ENCODE measurements at places on chromosomes 2 and 18. TPM values are rescaled to one million over a fixed set of nuclear protein-coding genes. Genes with fewer than 3 reads are reported as not detected.

GRCh38 chr18:34942975-34943374 lies 98.2 kb upstream of the MAPRE2 start:
- no peak for DNase-seq
- H3K4me3 ChIP-seq, result no peak overlapping the region
- H3K27ac ChIP-seq, result no peak overlapping the region
- H3K36me3 ChIP-seq, result no peaks in the 10 kb centered on the region
- no peaks in the 10 kb centered on the region for H3K4me1 ChIP-seq
- no peaks in the 10 kb centered on the region for H3K27me3 ChIP-seq

DNA sequence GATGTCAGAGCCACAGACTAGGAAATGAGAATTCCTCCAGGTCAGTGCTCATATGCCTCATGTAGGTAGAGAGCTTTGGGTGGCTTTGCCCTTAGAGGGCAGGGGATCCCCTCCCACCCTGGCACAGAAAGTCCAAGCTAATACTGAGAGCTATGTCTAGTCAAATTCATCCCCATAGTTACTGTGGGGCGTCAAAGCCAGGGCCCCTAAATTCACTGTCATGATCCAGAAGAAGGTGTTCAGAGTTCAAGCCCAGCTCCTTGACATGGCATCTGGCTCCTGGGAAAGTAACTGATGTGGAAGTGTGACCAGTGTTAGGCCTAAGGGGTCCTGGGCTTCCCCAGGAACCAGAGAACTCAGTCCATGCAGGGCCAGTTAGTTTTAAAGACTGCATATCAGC lies 1.8 kb downstream of the THNSL2 start:
- no peak for DNase-seq
- H3K27me3 ChIP-seq, result no peaks in the 10 kb centered on the region
- no peak overlapping the region for H3K27ac ChIP-seq
- H3K4me3 ChIP-seq, result no peak overlapping the region
- no peaks in the 10 kb centered on the region for H3K4me1 ChIP-seq

DNA sequence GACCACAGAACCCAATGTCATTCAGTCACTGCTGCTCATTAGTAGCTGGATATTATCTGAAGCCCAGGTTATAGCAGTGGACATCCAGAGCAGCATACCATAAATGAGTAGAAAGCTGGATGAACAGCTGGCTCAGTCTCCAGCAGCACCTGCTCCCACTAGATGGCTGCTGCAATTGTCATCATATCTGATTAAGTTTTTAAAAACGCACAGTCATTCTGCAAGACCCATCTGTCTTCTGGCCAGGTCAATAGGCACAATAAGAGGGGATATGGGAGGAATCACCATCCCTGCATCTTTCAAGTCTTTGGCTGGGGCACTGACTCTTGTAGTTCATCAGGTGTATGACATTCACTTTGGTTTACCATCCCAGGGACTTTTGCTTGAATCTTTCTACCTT lies 55.1 kb upstream of the XDH start:
- DNase-seq, result no peak
- no peak overlapping the region for H3K4me3 ChIP-seq
- no peak overlapping the region for H3K27ac ChIP-seq
- no peaks in the 10 kb centered on the region for H3K36me3 ChIP-seq

- no peak overlapping the region for H3K4me3 ChIP-seq
- no peaks in the 10 kb centered on the region for H3K27me3 ChIP-seq
- H3K4me1 ChIP-seq, result peaks cover 82% of the 10 kb centered on the region
- H3K36me3 ChIP-seq, result no peaks in the 10 kb centered on the region
- H3K27ac ChIP-seq, result peak overlapping the region; percentile 41
Measured at GRCh38 chr2:46329803-46330775, 32.9 kb downstream of the EPAS1 start.

DNA sequence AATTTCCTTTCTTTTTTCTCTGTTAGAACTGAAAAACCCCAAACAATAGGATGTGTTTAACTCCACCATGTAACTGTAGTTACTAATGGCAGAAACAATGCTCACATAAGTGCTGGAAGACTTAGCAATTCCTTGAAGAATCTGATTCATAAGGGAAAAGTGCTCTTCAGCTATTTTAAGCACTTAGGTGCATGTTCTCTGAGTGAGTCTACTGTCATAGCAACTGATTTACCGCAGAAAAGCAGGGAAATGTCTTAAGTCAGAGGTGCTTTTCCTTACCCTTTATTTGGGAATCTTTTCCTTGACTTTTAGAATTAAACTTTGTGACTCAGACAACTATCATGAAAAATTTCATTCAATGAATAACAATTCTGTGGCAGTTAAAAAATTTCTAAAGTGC lies 65.4 kb upstream of the NABP1 start:
- no peaks in the 10 kb centered on the region for H3K4me1 ChIP-seq
- no peak overlapping the region for H3K27ac ChIP-seq
- no peak for DNase-seq

DNA sequence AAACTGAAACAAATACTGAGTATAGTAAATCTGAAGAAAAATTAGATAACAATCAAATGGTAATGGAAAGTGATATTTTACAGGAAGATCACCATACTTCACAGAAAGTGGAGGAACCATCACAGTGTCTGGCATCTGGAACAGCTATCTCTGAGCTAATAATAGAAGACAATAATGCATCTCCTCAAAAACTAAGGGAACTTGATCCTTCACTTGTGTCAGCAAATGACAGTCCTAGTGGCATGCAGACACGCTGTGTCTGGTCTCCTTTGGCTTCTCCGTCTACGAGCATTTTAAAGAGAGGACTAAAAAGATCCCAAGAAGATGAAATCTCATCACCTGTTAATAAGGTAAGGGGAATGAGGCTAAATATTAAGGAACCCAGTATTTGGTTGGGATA lies 56.1 kb downstream of the RIF1 start:
- no peaks in the 10 kb centered on the region for H3K36me3 ChIP-seq
- H3K27ac ChIP-seq, result no peak overlapping the region
- H3K4me1 ChIP-seq, result no peaks in the 10 kb centered on the region
- no peaks in the 10 kb centered on the region for H3K27me3 ChIP-seq
- DNase-seq, result no peak

DNA sequence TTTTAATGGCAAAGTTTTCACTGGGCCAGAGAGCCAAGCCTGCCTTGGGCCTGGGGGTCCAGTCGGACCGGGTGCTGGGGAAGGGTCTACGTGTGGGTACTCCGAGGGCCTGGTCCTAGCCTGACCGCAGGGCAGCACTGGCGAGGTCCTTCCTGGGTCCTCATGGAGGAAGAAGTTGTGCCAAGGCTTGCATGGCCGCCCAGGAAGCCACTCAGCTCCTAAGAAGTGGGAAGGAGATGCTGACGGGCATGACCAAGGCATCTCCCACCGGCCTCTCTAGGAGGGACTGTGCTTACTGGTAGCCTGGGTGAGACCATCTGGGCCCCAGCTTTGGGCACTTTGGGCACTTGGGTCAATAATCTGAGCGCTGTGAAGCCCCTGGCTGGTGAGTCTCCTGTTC lies 22.6 kb downstream of the CIB4 start:
- no peaks in the 10 kb centered on the region for H3K27me3 ChIP-seq
- H3K27ac ChIP-seq, result no peak overlapping the region

GRCh38 chr2:98508709-98509066 lies 64.0 kb downstream of the INPP4A start:
- no peak overlapping the region for H3K4me3 ChIP-seq
- no peak overlapping the region for H3K27ac ChIP-seq
- no peaks in the 10 kb centered on the region for H3K27me3 ChIP-seq
- DNase-seq, result no peak
- H3K36me3 ChIP-seq, result no peaks in the 10 kb centered on the region

GRCh38 chr2:64019083-64019974 lies at the start of gene VPS54:
TSS of gene VPS54 (minus strand) at chr2:64019428. CDS start at chr2:63983999, 35,429 bp downstream.
- peak within 1 kb of the TSS; percentile 97 for H3K27ac ChIP-seq
- H3K4me1 ChIP-seq, result peaks cover 26% of the 10 kb centered on the region
- H3K36me3 ChIP-seq, result no peaks in the 10 kb centered on the region

GRCh38 chr2:62586981-62587380 lies 81.0 kb upstream of the TMEM17 start:
- H3K4me3 ChIP-seq, result no peak overlapping the region
- peaks cover 7% of the 10 kb centered on the region for H3K4me1 ChIP-seq
- no peaks in the 10 kb centered on the region for H3K27me3 ChIP-seq
- H3K36me3 ChIP-seq, result no peaks in the 10 kb centered on the region
- DNase-seq, result no peak

DNA sequence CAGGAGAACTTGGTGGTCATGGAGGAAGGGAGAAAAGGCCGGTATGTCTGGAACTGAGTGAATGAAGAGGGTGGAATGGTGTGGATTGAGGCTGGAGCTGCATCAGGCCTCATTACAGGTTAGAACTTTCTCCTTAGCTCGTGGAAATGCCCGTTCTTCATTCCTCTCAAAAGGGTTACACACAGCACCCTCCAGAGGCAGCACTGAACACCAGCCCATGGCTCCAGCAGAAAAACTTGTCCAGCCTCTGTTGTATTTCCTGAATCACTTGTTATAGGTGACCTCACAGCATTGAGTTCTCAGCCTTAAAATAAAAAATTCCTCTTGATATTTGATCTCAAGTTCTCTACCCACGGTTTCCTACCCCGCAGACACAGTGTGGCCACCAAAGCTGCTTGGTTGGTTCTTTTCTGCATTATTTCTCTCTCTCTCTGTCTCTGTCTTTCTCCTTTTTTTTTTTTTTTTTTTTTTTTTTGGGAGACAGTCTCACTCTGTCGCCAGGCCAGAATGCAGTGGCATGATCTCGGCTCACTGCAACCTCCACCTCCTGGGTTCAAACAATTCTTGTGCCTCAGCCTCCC lies 89.6 kb downstream of the ITGB1BP1 start:
- H3K4me1 ChIP-seq, result no peaks in the 10 kb centered on the region
- no peak overlapping the region for H3K4me3 ChIP-seq
- H3K27ac ChIP-seq, result no peak overlapping the region
- H3K36me3 ChIP-seq, result no peaks in the 10 kb centered on the region
- no peak for DNase-seq

DNA sequence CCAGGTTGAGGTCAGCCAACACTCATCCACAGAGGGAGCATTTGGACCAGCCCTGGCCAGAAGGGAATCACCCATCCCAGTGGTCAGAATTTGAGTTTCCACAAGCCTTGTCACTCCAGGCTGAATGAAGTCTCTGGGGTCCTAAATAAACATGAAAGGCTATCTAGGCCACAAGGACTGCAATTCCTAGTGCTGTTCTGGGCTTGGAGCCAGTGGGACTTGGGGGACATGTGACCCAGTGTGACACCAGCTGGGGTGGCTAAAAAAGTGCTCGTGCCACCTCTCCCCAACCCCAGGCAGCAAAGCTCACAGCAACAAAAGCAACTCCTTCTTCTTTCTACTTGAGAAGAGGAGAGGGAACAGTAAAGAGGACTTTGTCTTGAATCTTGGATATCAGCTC lies 91.7 kb downstream of the MDH1 start:
- H3K27me3 ChIP-seq, result no peaks in the 10 kb centered on the region
- H3K27ac ChIP-seq, result no peak overlapping the region
- H3K36me3 ChIP-seq, result no peaks in the 10 kb centered on the region
- H3K4me1 ChIP-seq, result no peaks in the 10 kb centered on the region

DNA sequence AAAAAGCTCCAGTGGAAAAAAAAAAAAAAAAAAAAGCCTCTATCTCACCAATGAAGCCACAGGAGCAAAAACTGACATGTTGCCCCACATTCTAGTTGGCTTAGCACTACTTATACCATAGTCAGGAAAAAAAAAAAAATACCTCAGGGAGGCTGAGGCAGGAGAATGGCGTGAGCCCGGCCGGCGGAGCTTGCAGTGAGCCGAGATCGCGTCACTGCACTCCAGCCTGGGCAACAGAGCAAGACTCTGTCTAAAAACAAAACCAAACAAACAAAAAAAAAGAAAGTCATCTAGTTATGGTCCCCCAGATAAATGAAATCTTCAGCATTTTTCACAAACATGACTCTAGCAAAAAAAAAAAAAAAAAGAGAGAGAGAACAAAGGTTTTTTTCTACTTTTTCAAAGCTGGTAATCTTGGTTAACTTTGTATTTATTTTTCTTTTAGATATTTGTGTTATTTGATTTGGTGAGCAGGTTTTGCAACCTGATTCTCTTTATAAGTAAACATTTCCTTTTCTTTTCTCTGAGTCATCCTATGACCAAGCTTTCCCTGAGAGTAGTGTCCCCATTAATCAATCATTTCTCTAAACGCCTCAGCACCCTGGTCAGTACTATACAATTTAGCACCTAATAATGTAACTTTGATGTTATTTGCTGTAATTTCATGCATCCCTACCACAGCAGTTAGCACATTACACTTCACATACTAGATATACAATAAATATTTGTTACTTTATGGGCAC lies 273.7 kb upstream of the PIK3C3 start:
- no peaks in the 10 kb centered on the region for H3K27me3 ChIP-seq
- no peak overlapping the region for H3K27ac ChIP-seq
- no peaks in the 10 kb centered on the region for H3K4me1 ChIP-seq
- no peaks in the 10 kb centered on the region for H3K36me3 ChIP-seq

DNA sequence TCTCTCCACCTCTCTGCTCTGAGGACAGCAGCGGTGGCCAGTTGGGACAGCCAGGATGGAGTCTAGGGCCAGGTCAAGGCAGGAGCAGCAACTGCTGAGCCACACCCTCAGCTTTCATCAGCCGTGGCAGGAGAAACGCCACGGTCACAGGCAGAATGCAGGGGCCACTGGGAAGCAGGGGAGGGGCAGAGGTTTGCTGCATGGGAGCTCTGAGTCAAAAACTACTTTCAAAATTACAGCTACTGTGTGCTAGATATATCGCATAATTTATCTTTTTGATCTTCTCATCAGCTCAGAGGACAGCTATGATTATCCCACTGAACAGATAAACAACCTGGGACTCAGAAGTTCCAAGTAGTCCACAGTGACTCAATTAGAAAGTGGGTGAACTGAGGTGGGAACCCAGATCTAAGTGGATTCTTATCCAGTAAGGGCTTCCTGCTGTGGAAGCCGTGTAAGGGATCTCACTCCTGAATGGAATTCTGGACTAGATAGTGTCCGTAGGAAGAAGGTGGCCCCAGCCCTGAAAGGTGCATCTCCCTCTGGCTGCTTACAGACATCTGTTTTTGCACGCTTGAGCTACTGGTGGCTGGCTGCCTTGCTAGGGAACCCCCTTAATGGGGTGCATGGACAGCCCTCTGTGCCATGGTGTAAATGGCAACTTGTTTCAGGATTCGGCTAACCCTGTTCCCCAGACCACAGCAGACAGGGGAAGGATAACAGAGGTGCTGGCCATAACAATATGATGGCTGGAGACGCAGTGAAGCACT lies 194.6 kb upstream of the SMAD2 start:
- H3K36me3 ChIP-seq, result no peaks in the 10 kb centered on the region
- H3K4me1 ChIP-seq, result no peaks in the 10 kb centered on the region
- H3K4me3 ChIP-seq, result no peak overlapping the region
- no peak overlapping the region for H3K27ac ChIP-seq
- DNase-seq, result no peak
- H3K27me3 ChIP-seq, result no peaks in the 10 kb centered on the region

GRCh38 chr2:125746321-125747164 lies 909.4 kb upstream of the GYPC start:
- H3K27ac ChIP-seq, result no peak overlapping the region
- no peak overlapping the region for H3K4me3 ChIP-seq
- DNase-seq, result no peak
- no peaks in the 10 kb centered on the region for H3K27me3 ChIP-seq

Gene IL37
- not detected for total RNA-seq

Gene UGT1A10
- total RNA-seq, result not detected

Gene MORN2
- total RNA-seq, result 9.2 TPM

Gene MROH2A
- not detected for total RNA-seq

Gene CAPN14
- not detected for total RNA-seq

Gene TCF23
- 0.03 TPM for total RNA-seq

Gene AKAIN1
- total RNA-seq, result 0.81 TPM
